ENCODE measurements at places on chromosomes 12 and 14. TPM values are rescaled to one million over a fixed set of nuclear protein-coding genes. Genes with fewer than 3 reads are reported as not detected.

The RASAL1 gene
- total RNA-seq = not detected

The MORN3 gene
- not detected for total RNA-seq

- DNase-seq = no peak
Observed at GRCh38 chr14:98474900-98475299, 797.1 kb downstream of the BCL11B start.

The SLCO1B1 gene
- total RNA-seq = not detected
